ENCODE measurements at places on chromosomes 11 and 22.

GRCh38 chr11:3044004-3044403 is 13.2 kb downstream of the CARS1 start:
- DNase-seq, result no peak

DNA sequence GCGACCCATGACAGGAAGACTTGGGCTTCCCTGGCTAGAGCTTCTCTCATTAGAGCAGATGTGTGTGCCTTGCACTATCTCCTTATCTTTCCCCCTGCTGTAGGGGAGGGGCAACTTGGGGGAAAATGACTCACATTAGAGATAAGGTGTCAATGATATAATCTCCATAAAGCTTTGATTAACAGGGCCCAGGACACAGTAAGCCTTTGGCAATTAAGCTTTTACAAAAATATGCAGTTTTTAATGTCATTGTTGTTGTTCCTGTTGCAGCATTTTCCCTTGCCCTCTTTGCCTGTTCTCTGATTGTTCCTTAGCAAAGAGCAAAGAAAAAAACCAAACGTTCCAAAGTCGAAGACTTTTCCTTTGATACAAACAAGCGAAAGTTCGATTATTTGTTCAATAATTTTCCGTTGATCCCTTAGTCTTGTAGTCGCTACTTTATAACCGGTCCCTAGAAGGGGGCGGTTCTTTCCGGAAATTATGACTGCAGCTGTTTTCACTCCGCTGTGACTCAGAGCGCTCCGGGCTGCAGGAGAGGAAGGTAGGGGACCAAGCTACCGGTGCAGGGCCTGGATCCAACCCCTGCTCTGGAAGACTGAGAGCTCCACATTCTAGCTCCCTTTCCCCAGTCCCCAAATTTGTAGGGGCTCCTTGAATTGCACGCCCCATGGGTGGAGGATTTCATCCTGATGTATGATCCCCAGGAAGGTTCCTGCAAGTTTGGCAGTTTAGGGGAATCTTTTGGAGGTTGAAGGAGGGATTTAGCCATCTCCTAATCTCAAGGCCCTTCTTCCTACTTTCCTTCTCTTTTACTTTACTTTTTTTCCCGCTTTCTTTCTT is at the start of gene VWA5A:
TSS of gene VWA5A (plus strand) at position 509 of the 840 bp plus-strand sequence. CDS start 2,062 bp downstream, outside the sequence.
- DNase-seq, result peak; percentile 90

DNA sequence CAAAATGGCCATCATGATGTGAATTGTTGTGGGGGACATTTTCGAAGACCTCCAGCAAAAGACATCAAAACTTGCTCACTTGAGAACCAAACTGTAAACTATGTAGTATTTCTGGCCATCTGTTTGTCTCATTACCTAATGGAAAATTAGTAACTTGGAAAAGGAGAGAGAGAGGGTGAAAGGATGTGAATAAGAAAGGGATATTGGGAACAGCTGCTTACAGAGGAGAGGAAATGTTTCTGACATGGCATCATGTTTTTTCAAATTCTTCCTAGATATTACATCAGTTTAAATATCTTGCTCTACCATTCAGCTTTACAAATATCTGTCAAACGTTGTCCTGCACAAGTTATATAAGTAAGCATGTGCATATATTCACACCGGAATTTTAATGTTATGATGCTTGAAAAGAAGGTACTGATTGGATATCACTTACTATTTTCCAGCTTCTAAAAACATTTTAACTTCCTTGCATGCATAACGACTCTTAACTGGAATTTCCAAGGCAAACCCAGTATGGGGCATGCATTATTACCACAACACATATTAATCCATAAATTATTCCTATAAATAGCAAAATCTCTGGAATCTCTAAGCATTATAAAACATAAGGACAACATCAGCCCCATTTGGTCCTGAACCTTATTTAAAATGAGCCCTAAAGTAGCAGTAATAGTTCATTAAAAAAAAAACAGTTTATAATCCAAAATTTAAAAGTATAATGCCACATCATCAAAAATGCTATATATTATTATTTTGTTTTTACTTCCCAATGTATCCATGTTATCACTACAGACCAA is 20.0 kb downstream of the GUCY1A2 start:
- no peak for DNase-seq

DNA sequence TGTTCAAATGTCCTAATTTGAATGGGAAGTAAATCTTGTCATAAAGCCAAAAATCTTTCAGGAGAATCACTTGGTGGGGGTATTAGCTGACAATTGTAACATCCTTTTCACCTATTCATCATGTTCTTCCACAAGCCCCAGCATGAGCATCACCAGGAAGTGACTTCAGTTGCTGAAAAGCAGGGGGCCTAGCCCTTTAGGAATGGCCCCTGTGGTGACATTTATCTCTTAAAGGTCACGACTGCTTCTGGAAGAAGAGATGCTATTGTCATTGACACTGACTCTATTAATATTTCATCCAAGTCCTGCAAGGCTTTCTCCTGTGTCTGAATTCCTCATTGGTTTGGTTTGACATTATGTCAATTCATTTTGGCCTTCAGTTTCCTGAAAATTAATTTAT is 92.6 kb downstream of the OR5AK2 start:
- DNase-seq, result no peak

- no peak for DNase-seq
Measured at GRCh38 chr11:120381401-120381800, 45.2 kb downstream of the ARHGEF12 start.

Measured in suppressor macrophage treated with lipopolysaccharide for 1 hour (primary cell).